Large intestine (tissue), 12 donors: ENCODE measurements at places on chromosomes 1 and 21. TPM values are rescaled to one million over a fixed set of nuclear protein-coding genes. Genes with fewer than 3 reads are reported as not detected.
A peak's percentile ranks its signal among the peaks of the same experiment; 100 is the strongest.

DNA sequence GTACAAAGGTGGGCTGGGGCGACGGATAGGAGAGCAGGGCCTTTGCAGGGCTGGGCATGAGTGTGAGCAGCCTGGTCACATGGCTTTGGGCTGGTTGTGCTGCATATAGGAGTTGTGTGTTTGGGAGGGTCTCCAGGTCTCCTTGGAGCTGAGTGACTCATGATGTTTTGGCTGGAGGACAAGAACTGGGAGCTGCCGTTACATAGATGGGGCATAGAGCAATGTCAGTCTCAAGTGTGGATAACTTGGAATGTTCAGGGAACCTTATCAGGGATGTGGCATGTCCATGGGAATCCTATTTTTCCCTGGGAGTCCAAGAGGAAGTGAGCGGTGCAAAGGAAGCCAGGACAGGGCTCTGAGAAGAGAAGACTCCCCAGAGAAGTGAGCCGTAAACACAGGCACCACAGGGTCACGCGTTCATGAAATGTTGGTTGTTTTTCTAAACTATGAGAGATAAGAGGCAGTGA is 136.4 kb upstream of the KCNE2 start:
- DNase-seq: no peak

- peak; percentile 67 for DNase-seq
Measured at GRCh38 chr21:33403128-33403785, at the start of gene IFNGR2. Gene IFNGR2, plus strand, starts transcription at chr21:33403413. Its CDS starts 131 bp downstream, at chr21:33403544.

- DNase-seq: no peak
Measured at GRCh38 chr1:50684185-50684584, 260.9 kb upstream of the DMRTA2 start.

The HSPA13 gene
- 26.6 TPM for polyA plus RNA-seq

The MIXL1 gene
- 0.28 TPM for polyA plus RNA-seq

- no peak for DNase-seq
Measured at GRCh38 chr1:151728151-151729054, 7.1 kb downstream of the RIIAD1 start.

GRCh38 chr1:151945725-151946722 is 36.7 kb upstream of the THEM4 start:
- peak; percentile 89 for DNase-seq

- DNase-seq: peak; percentile 32
Measured at GRCh38 chr1:1291023-1291528, 10.8 kb downstream of the SCNN1D start.

The FBLIM1 gene
- polyA plus RNA-seq: 76.8 TPM

GRCh38 chr21:18070392-18070791 is 174.2 kb upstream of the CHODL start:
- DNase-seq: no peak

The ARTN gene
- 1.4 TPM for polyA plus RNA-seq

GRCh38 chr1:163785868-163786405 is 464.2 kb downstream of the NUF2 start:
- peak; percentile 47 for DNase-seq

The ERVH48-1 gene
- polyA plus RNA-seq: 1.2 TPM

GRCh38 chr1:208538587-208538986 is 294.4 kb upstream of the PLXNA2 start:
- no peak for DNase-seq

GRCh38 chr1:226939438-226940028 is 561 bp upstream of the COQ8A start:
- DNase-seq: peak; percentile 38

The IL20 gene
- 0.06 TPM for polyA plus RNA-seq

The PLA2G2F gene
- polyA plus RNA-seq: not detected

The ECM1 gene
- polyA plus RNA-seq: 4.6 TPM

DNA sequence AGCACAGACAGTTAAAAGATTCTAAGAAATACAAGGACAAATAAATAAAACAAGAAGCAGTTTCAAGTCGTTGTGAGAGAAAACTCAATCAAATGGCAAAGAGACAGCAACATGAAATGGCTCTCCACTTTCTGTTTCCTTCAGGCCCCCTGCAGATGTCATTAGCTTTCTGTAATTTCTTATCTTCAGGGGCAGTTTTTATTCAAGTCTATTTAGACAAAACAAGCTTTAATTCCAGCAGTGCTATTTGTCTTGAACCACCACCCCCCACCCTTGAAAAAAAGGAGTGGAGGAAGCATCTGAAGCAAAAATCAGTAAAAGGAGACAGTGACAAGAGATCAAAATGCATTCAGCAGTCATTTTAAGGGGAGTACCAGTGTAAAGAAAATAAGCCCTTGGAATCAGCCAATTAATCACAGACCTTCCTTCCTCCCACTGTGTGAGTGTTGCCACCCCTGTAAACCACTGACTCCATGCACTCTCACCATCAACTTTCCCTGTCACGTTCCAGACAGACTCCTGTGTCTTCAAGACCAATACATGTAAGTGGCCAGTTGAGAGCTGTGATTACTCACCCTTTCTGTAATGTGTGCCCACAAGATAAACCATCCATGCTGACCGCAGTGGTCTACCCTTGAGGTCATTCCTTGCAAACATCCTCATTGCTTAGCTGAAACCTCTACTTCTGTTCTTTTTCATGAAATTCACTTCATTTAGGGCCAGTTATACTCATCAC is 136.1 kb upstream of the HOOK1 start:
- DNase-seq: no peak

The LCE3D gene
- not detected for polyA plus RNA-seq

DNA sequence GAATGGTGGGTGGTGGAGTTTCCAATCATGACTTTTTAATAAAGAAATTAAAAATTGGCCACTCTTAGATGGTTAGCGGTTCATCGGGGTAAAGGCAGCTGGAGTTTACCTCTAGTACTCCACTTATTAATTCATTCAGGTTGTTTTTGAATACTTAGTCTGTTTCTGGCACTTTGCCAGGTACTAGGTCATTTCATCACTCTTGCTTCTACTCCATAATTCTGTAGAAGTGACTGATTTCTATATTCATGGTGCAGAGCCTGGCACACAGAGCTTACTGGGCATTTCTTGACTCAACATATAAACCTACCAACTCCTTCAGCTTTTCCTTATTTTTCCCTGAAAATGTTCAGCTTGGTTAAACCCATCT is 31.5 kb downstream of the FOXD2 start:
- DNase-seq: no peak

The SPATA21 gene
- not detected for polyA plus RNA-seq

The HES4 gene
- polyA plus RNA-seq: 10.7 TPM

DNA sequence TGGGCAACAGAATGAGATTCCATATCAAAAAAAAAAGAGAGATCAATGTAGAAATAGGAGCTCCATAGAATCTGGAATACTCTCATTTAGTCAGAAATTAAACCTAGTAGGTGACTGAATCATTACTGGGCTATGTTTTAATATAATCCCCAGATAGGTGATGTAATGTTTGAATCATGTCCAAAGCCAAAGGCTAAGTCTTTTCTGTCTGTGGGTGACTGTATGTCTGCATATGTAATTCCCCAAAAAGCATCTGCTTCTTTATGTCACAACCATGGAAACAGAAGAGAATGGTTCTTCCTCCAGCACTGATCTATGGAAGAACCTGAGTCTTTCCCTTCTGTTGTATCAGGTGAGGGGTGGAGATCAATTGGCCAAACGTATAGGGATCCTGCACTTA is 5.8 kb downstream of the LAMC2 start:
- no peak for DNase-seq

GRCh38 chr1:41641941-41642527 is 157.6 kb upstream of the EDN2 start:
- DNase-seq: no peak

DNA sequence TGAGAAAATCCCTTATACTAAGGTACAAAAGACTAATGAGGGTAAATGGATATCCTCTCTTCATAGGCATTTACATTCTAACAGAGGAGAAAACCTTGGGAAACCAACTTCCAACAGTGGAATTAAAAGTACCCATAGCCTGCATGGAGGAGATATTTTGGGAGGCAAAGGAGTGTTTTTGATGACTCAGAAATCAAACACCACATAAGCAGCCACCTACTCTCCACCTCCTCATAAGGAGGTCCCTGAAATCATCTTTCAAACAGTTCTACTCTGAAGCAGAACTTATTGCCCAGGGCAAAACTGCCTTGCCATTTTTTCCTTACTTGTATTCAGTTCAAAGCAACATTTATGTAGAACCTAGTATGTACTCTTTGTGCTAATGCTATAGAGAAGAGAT is 211.3 kb downstream of the KCNH1 start:
- DNase-seq: no peak

GRCh38 chr1:76993036-76993435 is 125.8 kb downstream of the ST6GALNAC5 start:
- DNase-seq: no peak

- DNase-seq: no peak
Measured at GRCh38 chr1:98480271-98480670, 181.2 kb upstream of the SNX7 start.

DNA sequence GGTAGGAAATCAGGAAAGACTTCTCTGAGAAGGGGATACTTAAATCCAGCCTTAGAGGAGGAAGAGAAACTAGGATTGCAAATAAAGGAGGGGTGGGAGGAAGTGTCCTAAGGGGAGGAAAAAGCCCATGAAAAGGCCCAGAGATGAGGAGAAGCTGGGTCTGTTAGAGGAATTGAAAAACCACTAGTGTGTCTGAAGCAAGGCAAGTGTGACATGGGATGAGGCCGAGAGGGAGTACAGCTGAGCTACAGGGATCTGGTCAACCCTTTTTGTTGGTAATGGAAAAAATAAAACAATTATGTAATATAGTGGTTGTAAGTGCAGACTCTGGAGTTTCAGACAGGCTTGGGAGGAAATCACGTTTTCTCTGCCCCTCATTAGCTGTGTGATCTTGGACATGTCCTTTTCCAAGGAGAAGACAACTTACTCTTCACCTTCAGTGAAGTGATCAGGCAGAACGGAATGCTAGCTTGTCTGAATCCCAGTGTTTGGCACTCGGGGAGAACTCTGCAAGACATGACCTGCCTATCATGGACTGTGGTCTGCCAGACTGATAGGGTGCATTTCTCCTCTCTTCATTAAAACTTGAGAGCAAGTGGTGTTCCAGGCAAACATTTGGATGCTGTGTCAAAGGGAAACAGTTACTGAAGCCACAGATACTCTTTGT is 7.4 kb upstream of the S100A10 start:
- no peak for DNase-seq

- no peak for DNase-seq
Measured at GRCh38 chr1:33576821-33577599, 104.6 kb downstream of the ZSCAN20 start.

- peak; percentile 55 for DNase-seq
Measured at GRCh38 chr1:102897557-102897956, 210.8 kb downstream of the COL11A1 start.

GRCh38 chr1:52629325-52629643 is 3.7 kb upstream of the SHISAL2A start:
- no peak for DNase-seq

The CD1E gene
- 0.34 TPM for polyA plus RNA-seq

DNA sequence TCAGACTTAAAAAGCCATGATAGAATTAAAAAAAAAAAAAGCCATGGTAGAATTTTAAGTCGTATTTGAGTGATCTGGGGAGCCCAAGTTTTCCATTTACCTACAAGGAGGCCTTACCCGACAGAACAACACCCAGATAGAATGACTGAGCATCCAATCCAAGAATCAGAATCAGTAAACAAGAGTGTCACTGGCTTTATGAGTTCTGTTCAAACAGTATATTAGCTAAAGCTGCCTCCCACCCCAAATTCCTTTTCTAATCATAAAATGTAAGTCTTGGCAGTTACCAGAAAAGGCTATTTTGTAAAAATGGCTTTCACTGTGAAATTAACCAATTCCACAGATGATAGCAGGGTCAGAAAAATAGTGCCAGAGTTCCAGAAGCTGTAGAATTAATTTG is 1.2 kb downstream of the GTF2B start:
- DNase-seq: no peak

DNA sequence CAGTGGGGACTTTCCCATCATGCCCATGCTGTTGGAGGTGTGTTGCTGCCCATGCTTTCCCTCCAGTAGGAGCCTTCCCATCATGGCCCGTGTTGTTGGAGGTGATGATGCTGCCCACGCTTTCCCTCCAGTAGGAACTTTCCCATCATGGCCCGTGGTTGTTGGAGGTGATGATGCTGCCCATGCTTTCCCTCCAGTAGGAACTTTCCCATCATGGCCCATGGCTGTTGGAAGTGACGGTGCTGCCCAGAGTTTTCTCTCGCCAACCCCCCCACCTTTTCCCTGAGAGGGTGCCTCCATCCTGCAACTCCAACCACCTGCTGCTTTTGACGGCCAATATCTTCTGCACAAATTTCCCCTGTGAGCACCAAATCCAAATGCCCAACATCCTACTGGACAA is 205.7 kb downstream of the TOMM20 start:
- no peak for DNase-seq

- DNase-seq: no peak
Measured at GRCh38 chr1:10697621-10698160, 98.8 kb downstream of the CASZ1 start.

The GCSAML gene
- 0.07 TPM for polyA plus RNA-seq

GRCh38 chr1:21251773-21252471 is 38.3 kb downstream of the ECE1 start:
- DNase-seq: peak; percentile 97

The CD160 gene
- 2.6 TPM for polyA plus RNA-seq

The TMOD4 gene
- 0.64 TPM for polyA plus RNA-seq

The SH3BP5L gene
- 31.1 TPM for polyA plus RNA-seq

The FAM72A gene
- polyA plus RNA-seq: 3.3 TPM

GRCh38 chr1:222996310-222996975 is 146.6 kb downstream of the TLR5 start:
- DNase-seq: no peak
